Thoracic aorta (tissue), 2 donors: ENCODE measurements at places on chromosomes 7 and 10. TPM values are rescaled to one million over a fixed set of nuclear protein-coding genes. Genes with fewer than 3 reads are reported as not detected.
A peak's percentile ranks its signal among the peaks of the same experiment; 100 is the strongest.

Gene KCNIP2
- total RNA-seq = 1.1 TPM

GRCh38 chr10:34495938-34496337 lies 319.2 kb downstream of the PARD3 start:
- no peaks in the 10 kb centered on the region for H3K36me3 ChIP-seq
- H3K27me3 ChIP-seq = no peaks in the 10 kb centered on the region
- DNase-seq = no peak
- no peaks in the 10 kb centered on the region for H3K4me1 ChIP-seq
- H3K4me3 ChIP-seq = no peak overlapping the region
- no peak overlapping the region for H3K27ac ChIP-seq

GRCh38 chr10:88926566-88927415 lies 25.8 kb downstream of the ACTA2 start:
- H3K4me1 ChIP-seq = no peaks in the 10 kb centered on the region
- no peaks in the 10 kb centered on the region for H3K27me3 ChIP-seq
- H3K4me3 ChIP-seq = no peak overlapping the region
- no peak for DNase-seq
- H3K36me3 ChIP-seq = no peaks in the 10 kb centered on the region

DNA sequence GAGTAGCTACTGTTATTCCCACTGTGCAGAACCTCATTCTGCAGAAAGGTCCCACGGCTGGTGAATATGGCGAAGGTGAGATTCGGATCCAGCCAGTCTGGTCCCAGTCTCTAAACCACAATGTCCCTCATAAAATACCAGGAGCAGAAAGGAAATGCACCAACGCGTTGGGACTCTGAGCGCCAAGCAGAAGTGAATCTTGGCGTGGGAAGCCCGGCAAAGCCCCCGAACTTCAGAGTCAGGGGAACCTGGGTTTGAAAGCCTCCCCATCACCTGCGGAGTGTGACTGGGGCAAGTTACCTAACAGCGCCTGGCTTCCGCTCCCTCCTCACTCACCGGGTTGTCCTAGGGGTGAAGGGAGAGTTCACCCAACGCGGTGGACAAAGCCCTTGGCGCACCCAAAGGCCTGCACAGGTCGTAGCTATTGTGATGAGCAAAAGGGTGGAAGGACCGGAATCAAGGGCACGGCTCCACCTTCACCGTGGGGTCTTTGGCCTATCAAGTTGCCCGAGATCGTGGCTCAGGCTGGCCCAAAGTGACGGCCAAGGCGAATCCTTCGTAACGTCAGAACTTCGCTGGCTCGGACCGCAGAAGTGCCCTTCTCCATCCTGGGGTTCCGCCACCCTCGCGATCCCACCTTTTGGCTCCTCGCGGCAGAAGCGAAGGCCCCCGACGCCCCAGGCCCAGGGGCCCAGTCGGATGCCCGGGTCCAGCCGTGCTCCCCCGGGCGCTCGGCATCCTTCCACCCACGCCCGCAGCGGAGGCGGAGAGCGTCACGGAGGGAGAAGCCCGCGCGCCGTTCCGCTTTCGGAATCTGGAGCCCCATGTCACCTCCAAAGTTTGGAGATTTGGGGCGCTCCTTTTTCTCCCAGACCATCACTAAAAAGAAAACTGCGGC lies 811 bp downstream of the RGS10 start:
- H3K4me3 ChIP-seq = peak overlapping the region; percentile 90
- no peak for DNase-seq
- peak overlapping the region; percentile 64 for H3K27ac ChIP-seq
- no peaks in the 10 kb centered on the region for H3K27me3 ChIP-seq

DNA sequence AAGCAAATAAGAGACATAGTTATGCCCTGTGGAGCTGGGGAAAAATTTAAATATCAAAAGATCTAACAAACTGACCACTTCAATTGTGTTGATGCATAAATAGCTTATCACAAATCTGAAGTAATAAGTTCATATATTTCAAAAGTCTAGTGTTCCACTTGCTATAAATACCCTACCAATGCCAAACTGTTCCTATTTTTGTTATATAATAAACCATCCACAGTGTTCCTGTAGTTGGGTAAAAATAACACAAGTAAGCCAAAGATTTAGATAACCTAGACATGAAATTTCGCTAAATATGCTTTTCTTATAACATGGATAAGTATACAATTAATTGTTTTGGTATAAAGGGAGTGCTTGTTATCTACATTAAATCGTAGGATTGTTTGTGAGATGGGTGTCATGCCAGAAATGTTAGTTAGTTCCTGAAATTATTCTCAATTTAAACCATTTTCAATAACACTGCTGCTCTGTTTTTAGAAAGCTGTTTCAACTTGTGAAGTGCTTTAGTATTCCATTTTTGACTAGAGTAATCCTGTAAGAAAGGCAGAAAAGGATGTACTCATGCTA lies 85.5 kb downstream of the CACNA2D1 start:
- no peak for DNase-seq
- peak overlapping the region; percentile 6 for H3K4me3 ChIP-seq
- peaks cover 33% of the 10 kb centered on the region for H3K4me1 ChIP-seq
- H3K27ac ChIP-seq = no peak overlapping the region
- H3K36me3 ChIP-seq = no peaks in the 10 kb centered on the region

Gene GPC2
- 5.0 TPM for total RNA-seq

- no peaks in the 10 kb centered on the region for H3K27me3 ChIP-seq
- H3K4me3 ChIP-seq = no peak overlapping the region
- no peak for DNase-seq
- H3K4me1 ChIP-seq = peaks cover 5% of the 10 kb centered on the region
- no peaks in the 10 kb centered on the region for H3K36me3 ChIP-seq
- no peak overlapping the region for H3K27ac ChIP-seq
Observed at GRCh38 chr7:28263622-28264271, 83.2 kb upstream of the JAZF1 start.

DNA sequence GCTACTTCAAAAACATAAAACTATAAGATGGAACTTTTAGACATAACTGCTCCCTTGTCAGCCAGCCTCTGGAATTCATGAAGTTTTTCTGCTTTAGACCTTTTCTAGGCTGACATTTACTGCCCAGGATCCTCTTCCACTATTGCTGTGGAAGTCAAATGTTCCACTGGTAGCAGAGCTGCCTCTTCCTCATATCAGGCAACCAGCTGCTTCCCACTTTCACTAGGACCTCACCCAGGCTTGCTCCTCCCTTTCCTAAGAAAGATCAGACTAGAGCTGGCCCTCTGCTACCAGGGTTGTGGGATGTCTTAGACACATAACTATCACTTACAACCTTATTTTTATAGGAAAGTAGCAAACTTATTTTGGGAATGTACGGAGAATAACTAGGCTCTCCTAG lies 121.5 kb downstream of the CTTNBP2 start:
- no peak overlapping the region for H3K4me3 ChIP-seq
- H3K36me3 ChIP-seq = no peaks in the 10 kb centered on the region
- H3K4me1 ChIP-seq = no peaks in the 10 kb centered on the region
- H3K27ac ChIP-seq = no peak overlapping the region

GRCh38 chr10:71565284-71566000 lies 154.1 kb downstream of the C10orf105 start:
- no peak for DNase-seq
- no peaks in the 10 kb centered on the region for H3K27me3 ChIP-seq
- H3K27ac ChIP-seq = no peak overlapping the region

DNA sequence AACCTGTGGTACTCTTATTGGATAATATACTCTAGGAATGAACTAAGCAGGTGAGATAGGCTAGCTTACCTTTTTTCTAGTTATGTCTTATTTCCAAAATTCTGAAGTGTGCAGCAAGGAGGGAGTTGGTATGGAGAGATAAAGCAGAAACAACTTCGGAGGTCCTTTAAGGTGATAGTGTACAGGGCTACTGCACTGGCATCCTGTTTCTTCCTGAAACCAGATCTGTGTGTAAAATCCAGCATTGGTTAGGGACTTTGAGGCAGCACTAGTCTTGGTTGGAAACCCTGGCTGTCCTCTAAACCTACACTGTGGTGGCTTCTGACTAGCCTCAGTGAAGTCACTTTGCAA lies 66.9 kb upstream of the STRIP2 start:
- H3K4me1 ChIP-seq = peaks cover 8% of the 10 kb centered on the region
- no peaks in the 10 kb centered on the region for H3K27me3 ChIP-seq
- no peak overlapping the region for H3K4me3 ChIP-seq
- no peak overlapping the region for H3K27ac ChIP-seq
- no peaks in the 10 kb centered on the region for H3K36me3 ChIP-seq
- no peak for DNase-seq

Gene PLXNA4
- 27.7 TPM for total RNA-seq
